ENCODE measurements at places on chromosomes 6 and 20.

GRCh38 chr20:63372971-63373885 lies 12.1 kb upstream of the CHRNA4 start:
- DNase-seq, result no peak

DNA sequence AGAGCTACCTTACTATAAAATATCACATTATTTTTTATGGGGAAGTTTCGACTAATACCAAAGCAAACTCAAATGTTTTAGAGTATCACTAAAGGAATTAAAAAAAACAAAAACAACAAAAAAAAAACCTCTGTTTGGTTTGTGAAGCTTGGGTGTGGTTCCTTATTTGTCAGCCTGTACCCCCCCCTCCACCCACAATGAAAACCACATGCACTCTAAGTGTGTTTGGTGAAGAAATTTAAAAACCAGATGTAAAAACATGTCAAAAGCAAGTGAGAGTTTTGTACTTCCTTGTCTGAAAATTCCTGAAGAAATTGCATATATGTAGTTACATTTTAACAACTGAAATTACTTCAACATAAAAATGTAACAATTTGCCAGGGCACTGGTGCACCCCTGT lies 3.1 kb downstream of the STK38 start:
- peak; percentile 77 for DNase-seq

GRCh38 chr6:43426928-43427405 lies 374 bp upstream of the ABCC10 start:
- no peak for DNase-seq

- DNase-seq, result no peak
These were observed 6.5 kb downstream of the ELOVL5 start for GRCh38 chr6:53342217-53342616.

DNA sequence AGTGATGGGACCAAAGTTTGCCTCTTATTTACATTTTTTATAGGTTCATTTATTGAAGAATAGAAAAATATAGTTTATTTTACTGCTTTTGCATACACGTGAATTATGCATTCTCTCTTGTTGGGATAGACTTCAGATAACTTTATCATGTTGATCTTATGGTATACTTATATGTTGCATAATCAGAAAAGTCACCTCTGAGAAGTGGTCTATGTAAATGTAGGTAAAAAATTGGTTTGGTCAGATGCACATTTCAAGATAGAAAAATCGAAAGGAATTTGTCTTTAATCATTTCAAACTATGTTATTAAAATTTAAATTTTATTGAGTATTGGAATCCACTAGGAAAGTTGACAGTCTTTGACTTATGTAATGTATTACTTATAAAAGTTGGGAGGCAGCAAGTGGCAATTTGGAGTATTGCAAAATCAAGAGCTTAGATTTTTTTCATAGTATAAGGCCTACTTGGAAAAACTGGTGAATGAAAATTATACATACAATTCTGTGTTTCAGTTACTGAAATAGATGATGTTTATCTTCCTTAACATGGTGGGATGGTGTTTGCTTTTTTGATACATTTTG lies 2.4 kb downstream of the PHF3 start:
- DNase-seq, result no peak
